ENCODE measurements at places on chromosomes 2 and 18. TPM values are rescaled to one million over a fixed set of nuclear protein-coding genes. Genes with fewer than 3 reads are reported as not detected.

Gene REG3G
- polyA plus RNA-seq: not detected

Gene SLC25A12
- 122 TPM for polyA plus RNA-seq

Gene PLGLB2
- 10.5 TPM for polyA plus RNA-seq

Gene MC5R
- not detected for polyA plus RNA-seq

Gene DES
- not detected for polyA plus RNA-seq

Gene ARHGAP28
- 9.8 TPM for polyA plus RNA-seq

Gene DPP10
- 15.1 TPM for polyA plus RNA-seq

Gene ABCG5
- 0.38 TPM for polyA plus RNA-seq

Gene CD207
- not detected for polyA plus RNA-seq

Gene DPYSL5
- polyA plus RNA-seq: 157 TPM

Gene ACAA2
- polyA plus RNA-seq: 9.8 TPM

Gene KYNU
- polyA plus RNA-seq: 0.18 TPM

Gene TMEM169
- polyA plus RNA-seq: 28.8 TPM

Gene ITSN2
- 10.6 TPM for polyA plus RNA-seq

Gene PDE6D
- 150 TPM for polyA plus RNA-seq

Gene ATP8B1
- not detected for polyA plus RNA-seq

Gene ACKR3
- polyA plus RNA-seq: 0.74 TPM
